M059J (cell line): ENCODE measurements at places on chromosomes 7 and 10. TPM values are rescaled to one million over a fixed set of nuclear protein-coding genes. Genes with fewer than 3 reads are reported as not detected.

VAX1 gene
- total RNA-seq: not detected in 2 replicates

SNCG gene
- total RNA-seq: 3.2 and 5.5 TPM in 2 replicates

LRRD1 gene
- total RNA-seq: not detected in 2 replicates

CROT gene
- 23.9 and 27.0 TPM in 2 replicates for total RNA-seq

KCNMA1 gene
- 16.1 and 23.3 TPM in 2 replicates for total RNA-seq

POLR3A gene
- 7.2 and 11.8 TPM in 2 replicates for total RNA-seq

TRIM50 gene
- total RNA-seq: not detected in 2 replicates

TMEM273 gene
- not detected in 2 replicates for total RNA-seq

GDF2 gene
- not detected in 2 replicates for total RNA-seq
